Activated CD8-positive, alpha-beta memory T cell treated with anti-CD3 and anti-CD28 coated beads for 4 hours (primary cell): ENCODE measurements at places on chromosomes 3 and 15.

- DNase-seq, result no peak
These were observed 319.6 kb upstream of the TBC1D5 start for GRCh38 chr3:18061737-18062656.

- DNase-seq, result no peak
These were observed 9.1 kb upstream of the HPS3 start for GRCh38 chr3:149120051-149120972.

- DNase-seq, result no peak
These were observed 552.3 kb downstream of the NTRK3 start for GRCh38 chr15:87704276-87704675.

- no peak for DNase-seq
These were observed 189.1 kb downstream of the GHSR start for GRCh38 chr3:172259111-172259541.

GRCh38 chr3:44409640-44410410, 67.6 kb downstream of the ZNF445 start:
- no peak for DNase-seq
